Body of pancreas (tissue), 4 donors: ENCODE measurements at places on chromosomes 4 and X. TPM values are rescaled to one million over a fixed set of nuclear protein-coding genes. Genes with fewer than 3 reads are reported as not detected.

TMEM47 gene
- total RNA-seq = 12.7 TPM

- H3K4me1 ChIP-seq = no peaks in the 10 kb centered on the region
- H3K4me3 ChIP-seq = no peak overlapping the region
- no peak for DNase-seq
- no peak overlapping the region for H3K27ac ChIP-seq
These were observed 377.2 kb upstream of the FTHL17 start for GRCh38 chrX:31449081-31449480.

- H3K27ac ChIP-seq = no peak overlapping the region
- DNase-seq = peak; percentile 9
- H3K36me3 ChIP-seq = no peaks in the 10 kb centered on the region
These were observed 39.4 kb upstream of the NDP start for GRCh38 chrX:44012484-44013096.

DNA sequence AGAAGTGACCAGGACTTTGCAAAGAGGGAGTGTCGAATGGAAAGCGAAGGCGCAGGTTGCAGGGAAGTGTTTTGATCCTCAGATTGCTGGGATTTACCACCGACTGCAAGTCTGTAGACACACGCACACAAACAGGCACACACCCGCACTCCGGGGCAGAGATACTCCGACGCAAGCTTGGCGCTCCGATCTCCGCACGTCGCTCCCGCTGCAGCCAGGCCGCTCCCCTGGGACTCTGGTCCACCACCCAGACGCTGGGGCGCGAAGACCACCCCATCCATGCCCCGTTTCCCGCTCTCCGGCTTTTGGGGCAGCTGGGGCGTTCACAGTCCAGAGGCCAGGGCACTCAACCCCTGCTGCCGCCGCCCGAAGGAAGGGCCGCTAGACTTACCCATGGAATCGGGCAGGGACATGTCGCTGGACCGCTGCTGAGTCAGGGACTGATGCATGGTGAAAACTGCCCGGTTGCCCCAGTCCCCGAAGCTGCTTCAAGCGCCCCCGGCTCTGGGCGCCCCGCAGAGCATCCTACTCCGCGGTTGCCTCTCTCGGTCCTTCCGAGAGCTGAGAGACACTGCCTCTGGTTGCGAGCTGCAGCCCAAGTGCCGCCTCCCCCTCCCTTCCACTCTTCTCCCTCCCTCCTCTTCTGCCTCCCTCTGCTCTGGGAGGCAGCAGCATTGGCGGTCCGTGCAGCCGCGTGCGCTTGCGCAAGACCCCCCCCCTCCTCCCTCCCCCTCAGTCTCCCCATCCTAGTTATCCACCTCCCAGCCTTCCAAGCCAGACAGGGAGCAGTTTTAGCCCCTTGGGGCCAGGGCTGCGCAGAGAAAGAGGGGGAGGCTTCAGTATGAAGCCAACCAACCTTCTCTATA, at the start of gene TMEM255A:
Gene TMEM255A (minus strand): TSS at position 601 of the 866 bp plus-strand sequence. CDS start 152 bp downstream, at position 449.
- H3K4me3 ChIP-seq = no peak within 1 kb of the TSS
- peaks cover 21% of the 10 kb centered on the region for H3K4me1 ChIP-seq
- DNase-seq = no peak
- peaks cover 7% of the 10 kb centered on the region for H3K27me3 ChIP-seq
- H3K36me3 ChIP-seq = no peaks in the 10 kb centered on the region
- H3K27ac ChIP-seq = no peak within 1 kb of the TSS

GRCh38 chrX:103467887-103468286, 51.4 kb downstream of the RAB40A start:
- H3K36me3 ChIP-seq = no peaks in the 10 kb centered on the region
- no peaks in the 10 kb centered on the region for H3K27me3 ChIP-seq
- no peak overlapping the region for H3K27ac ChIP-seq
- H3K4me1 ChIP-seq = no peaks in the 10 kb centered on the region
- DNase-seq = no peak
- no peak overlapping the region for H3K4me3 ChIP-seq

GRCh38 chrX:9392445-9392844, 72.4 kb upstream of the TBL1X start:
- H3K4me1 ChIP-seq = no peaks in the 10 kb centered on the region
- no peaks in the 10 kb centered on the region for H3K27me3 ChIP-seq
- no peak overlapping the region for H3K4me3 ChIP-seq
- DNase-seq = no peak

- DNase-seq = peak; percentile 58
- peaks cover 20% of the 10 kb centered on the region for H3K4me1 ChIP-seq
- no peak within 1 kb of the TSS for H3K4me3 ChIP-seq
- H3K36me3 ChIP-seq = no peaks in the 10 kb centered on the region
These were observed at the start of gene SULT1B1 for GRCh38 chr4:69760455-69760854. TSS of gene SULT1B1 (minus strand) at chr4:69760620. CDS start at chr4:69755217, 5,403 bp downstream.

GRCh38 chrX:72029483-72030411, 102.0 kb downstream of the RTL5 start:
- no peaks in the 10 kb centered on the region for H3K36me3 ChIP-seq
- H3K4me3 ChIP-seq = no peak overlapping the region
- peak; percentile 31 for DNase-seq
- peaks cover 15% of the 10 kb centered on the region for H3K4me1 ChIP-seq
- H3K27me3 ChIP-seq = no peaks in the 10 kb centered on the region

HTR2C gene
- total RNA-seq = not detected

DNA sequence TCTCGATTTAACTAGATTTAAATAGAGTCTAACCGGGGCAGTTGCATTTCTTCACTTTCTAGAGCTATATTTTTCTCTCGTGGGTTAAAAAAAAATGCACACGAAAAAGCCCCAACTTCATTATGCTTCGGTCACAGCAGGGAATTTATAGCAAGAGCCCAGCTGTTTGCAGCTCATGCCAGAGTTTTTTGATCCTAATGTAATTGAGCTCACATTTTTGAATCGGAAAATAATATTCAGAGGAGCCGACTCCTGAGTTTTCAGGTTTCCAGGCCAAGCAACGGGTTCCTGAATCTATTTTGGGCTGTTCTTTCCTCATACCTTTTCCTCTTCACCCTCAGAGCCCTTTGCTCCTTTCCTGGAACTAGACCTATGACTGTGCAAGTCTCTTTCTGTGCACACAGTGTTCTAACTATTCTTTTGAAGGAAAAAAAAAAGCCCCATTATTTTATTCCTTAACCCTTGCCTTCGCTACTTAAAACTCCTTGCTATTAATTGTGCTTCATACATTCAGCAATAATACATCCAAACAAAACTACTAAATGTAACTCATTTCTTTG, 27.5 kb upstream of the ESX1 start:
- no peaks in the 10 kb centered on the region for H3K27me3 ChIP-seq
- H3K36me3 ChIP-seq = no peaks in the 10 kb centered on the region
- no peaks in the 10 kb centered on the region for H3K4me1 ChIP-seq
- H3K4me3 ChIP-seq = no peak overlapping the region
- DNase-seq = no peak

FDCSP gene
- total RNA-seq = not detected

DNA sequence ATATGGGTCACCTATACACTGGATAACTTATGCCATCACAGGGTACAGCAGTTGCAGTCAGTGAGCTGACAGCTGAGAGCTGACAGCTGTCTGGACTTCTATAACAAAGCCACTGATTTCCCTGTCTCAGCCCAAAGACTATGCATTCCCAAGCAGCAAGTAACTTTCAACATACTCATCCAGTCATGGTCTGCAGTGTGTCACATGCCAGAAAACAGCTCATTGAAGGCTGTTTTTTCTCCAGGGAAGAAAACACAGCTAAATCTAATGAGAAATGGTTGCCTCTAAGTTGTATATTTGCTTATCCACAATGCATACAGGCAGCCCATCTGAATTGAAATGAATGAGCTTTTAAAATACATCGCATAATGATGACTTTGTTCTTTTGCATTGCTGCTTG, 6.3 kb downstream of the KIAA1210 start:
- no peak overlapping the region for H3K27ac ChIP-seq
- H3K4me1 ChIP-seq = no peaks in the 10 kb centered on the region
- no peaks in the 10 kb centered on the region for H3K36me3 ChIP-seq
- no peak for DNase-seq
- no peak overlapping the region for H3K4me3 ChIP-seq

DNA sequence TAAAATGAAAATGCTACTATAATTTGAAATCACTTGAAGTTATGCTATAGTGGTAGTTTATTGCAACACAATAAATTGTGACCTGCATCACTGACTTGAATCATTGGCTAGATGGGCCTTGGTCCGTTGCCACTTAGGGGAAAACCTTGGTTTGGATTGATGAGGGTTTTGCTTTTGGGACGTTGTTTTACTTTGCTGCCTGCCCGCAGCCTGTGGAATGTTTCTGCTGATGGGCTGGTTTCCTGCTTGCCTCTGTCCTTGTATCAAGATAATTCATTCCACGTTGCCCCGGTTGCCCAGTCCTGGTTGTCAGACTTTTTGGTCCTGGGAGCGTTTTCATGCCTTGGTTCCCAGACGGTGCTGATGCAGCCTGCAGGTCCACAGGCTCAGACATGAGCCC, 18.3 kb downstream of the HADH start:
- no peaks in the 10 kb centered on the region for H3K36me3 ChIP-seq
- H3K27me3 ChIP-seq = no peaks in the 10 kb centered on the region
- H3K4me1 ChIP-seq = no peaks in the 10 kb centered on the region
- no peak overlapping the region for H3K27ac ChIP-seq
- H3K4me3 ChIP-seq = no peak overlapping the region

H2BW2 gene
- not detected for total RNA-seq

DNA sequence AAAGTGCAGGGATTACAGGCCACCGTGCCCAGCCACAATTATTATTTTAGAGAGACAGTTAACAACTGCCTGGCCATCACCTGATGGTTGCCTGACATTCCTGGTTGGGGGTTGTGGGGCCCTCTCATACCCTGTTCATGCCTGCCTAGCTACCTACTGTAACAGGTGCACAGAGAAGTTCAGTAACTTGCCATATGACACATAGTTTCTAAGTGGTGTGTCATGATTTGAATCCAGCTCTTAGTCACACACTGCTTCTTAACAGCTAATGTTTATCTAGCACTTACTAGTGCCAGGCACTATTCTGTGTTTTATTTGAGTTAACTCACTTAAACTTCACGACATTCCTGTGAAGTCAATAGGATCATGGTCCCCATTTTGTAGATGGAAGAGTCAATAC, 122.7 kb upstream of the JADE1 start:
- no peaks in the 10 kb centered on the region for H3K36me3 ChIP-seq
- no peak overlapping the region for H3K4me3 ChIP-seq
- H3K27ac ChIP-seq = no peak overlapping the region
- no peak for DNase-seq

- H3K4me1 ChIP-seq = no peaks in the 10 kb centered on the region
- H3K36me3 ChIP-seq = no peaks in the 10 kb centered on the region
- no peaks in the 10 kb centered on the region for H3K27me3 ChIP-seq
- no peak overlapping the region for H3K27ac ChIP-seq
- H3K4me3 ChIP-seq = no peak overlapping the region
- DNase-seq = no peak
These were observed 42.4 kb upstream of the GATB start for GRCh38 chr4:151803246-151803645.

- no peak overlapping the region for H3K4me3 ChIP-seq
- DNase-seq = no peak
- no peaks in the 10 kb centered on the region for H3K4me1 ChIP-seq
- H3K27me3 ChIP-seq = no peaks in the 10 kb centered on the region
- H3K27ac ChIP-seq = no peak overlapping the region
These were observed 249.3 kb downstream of the CHIC1 start for GRCh38 chrX:73812256-73812655.

GRCh38 chr4:66855956-66856355, 689.3 kb downstream of the CENPC start:
- DNase-seq = no peak
- H3K4me1 ChIP-seq = no peaks in the 10 kb centered on the region

GRCh38 chrX:38304010-38304409, 23.3 kb downstream of the RPGR start:
- H3K4me1 ChIP-seq = no peaks in the 10 kb centered on the region
- H3K27ac ChIP-seq = no peak overlapping the region
- no peak overlapping the region for H3K4me3 ChIP-seq
- no peak for DNase-seq

DNA sequence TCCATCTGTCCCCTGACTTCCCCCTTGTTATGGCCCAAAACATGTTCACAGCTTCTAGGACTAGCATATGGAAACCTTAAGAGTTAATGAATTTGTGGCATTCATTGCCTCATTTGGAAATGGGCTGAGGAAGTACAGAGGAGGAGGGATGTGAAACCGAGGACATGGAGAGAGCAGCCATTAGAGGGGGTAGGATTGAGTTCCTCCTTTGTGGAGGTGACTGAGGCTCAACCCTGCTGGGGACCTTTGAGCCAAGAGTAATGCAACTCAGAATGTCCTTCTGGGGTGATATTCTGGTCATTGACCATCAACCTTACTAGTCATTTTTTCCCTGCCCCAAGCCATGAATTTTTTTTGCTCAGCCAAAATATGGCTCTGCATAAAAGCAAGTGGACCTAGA, 109.4 kb downstream of the ZNF518B start:
- no peaks in the 10 kb centered on the region for H3K36me3 ChIP-seq
- no peak for DNase-seq
- H3K27me3 ChIP-seq = no peaks in the 10 kb centered on the region
- H3K4me3 ChIP-seq = no peak overlapping the region
- H3K27ac ChIP-seq = no peak overlapping the region

DNA sequence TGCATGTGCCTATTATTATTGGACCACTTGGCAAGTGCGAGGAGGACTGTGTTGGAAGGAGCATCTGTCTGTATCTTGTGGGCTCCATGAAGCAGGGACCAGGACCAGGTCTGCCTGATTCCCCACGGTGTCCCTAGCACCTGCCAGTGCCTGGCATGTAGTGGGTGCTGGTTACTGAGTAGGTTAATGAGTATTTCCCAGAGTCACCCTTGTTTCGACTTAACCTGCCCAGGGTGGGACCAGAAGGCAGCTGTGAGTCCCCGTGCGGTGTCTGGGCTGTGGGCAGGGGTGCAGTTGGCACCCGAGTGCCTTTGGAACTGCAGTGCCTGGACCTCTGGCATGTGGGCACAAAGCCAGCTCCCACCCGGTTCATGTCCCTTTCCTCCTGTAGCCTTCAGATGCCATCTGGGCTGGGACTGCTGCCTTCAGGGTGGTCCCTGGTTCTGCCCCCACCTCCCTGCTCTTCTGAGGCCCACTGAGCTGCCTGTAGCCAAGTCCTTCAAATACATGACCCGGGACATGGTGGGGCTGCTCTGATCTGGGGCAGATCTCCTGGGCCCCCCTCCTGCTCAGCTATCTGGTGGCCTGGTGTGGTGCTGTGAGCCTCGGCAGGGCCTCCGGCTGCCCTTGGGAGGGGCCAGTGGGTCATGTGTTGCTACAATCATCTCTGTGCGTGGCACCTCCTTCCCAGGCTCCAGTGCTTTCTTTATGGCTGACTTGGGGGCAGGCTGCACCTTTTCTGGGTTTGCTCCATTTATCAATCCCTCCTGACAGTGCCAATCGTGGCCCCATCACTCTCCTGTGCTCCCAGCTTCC, 53.0 kb upstream of the SORCS2 start:
- H3K27me3 ChIP-seq = no peaks in the 10 kb centered on the region
- H3K36me3 ChIP-seq = no peaks in the 10 kb centered on the region
- no peak for DNase-seq
- H3K4me3 ChIP-seq = no peak overlapping the region
